ENCODE measurements at places on chromosomes 3 and 15.

DNA sequence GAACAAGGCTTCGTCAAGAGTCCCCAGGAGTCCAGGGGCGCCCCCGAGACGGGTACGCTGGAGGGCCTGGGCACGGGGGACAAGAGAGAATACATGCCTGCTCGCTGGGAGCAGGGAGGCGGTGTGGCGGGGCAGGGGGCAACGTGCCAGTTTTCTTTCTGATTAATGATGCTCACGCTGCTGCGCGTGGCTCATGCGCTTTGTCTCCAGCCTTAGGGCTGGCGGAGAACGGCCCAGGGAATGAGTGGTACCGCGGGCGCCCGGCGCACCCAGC lies 408 bp upstream of the ARPP21 start:
- DNase-seq = no peak

- no peak for DNase-seq
Observed at GRCh38 chr15:89041507-89041906, 46.7 kb upstream of the ABHD2 start.

GRCh38 chr15:70323111-70323851 lies 225.6 kb upstream of the TLE3 start:
- no peak for DNase-seq

- DNase-seq = no peak
Observed at GRCh38 chr3:152309535-152310307, 41.0 kb downstream of the MBNL1 start.

DNA sequence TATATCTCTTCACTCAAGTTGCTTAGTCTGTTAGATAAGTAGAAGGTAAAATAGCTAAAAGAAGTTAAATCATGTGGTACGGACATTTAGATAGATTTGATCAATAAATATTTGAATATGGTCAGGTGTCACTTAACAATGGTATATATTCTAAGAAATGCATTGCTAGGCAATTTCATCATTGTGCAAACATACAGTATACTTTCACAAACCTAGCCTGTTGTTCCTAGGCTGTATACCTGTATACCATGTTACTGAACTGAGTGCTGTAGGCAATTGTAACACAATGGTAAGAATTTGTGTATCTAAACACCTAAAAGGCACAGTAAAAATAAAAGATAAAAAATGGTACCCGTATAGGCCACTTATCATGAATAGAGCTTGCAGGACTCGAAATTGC lies 112.8 kb upstream of the CGNL1 start:
- DNase-seq = no peak
